ENCODE measurements at places on chromosomes 3 and 15.

- no peak for DNase-seq
Observed at GRCh38 chr3:110575702-110576101, 495.9 kb upstream of the NECTIN3 start.

- DNase-seq = no peak
Observed at GRCh38 chr3:137335478-137335877, 377.7 kb downstream of the IL20RB start.

- no peak for DNase-seq
Observed at GRCh38 chr3:16961621-16962205, 77.0 kb downstream of the PLCL2 start.

DNA sequence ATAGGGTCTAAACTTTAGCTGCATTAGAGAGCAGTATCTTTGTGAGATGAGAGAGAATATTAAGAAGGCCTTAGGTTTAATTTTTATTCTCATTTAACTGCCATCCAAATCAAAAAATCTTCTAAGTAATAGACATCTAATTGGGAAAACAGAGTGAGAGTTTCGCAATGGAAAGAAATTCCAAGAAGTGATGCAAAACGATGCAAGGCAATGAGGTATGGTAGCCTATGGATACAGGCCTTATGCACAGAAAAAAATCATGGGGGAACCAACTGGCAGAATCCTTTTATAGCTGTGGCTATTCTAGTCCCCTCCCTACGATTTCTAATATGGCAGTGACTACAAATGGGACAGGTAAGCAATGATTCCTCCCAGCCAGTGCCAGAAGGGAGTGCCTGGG lies 225.9 kb downstream of the GREM1 start:
- no peak for DNase-seq

GRCh38 chr3:131081224-131081623 lies 54.5 kb downstream of the NEK11 start:
- DNase-seq = no peak

DNA sequence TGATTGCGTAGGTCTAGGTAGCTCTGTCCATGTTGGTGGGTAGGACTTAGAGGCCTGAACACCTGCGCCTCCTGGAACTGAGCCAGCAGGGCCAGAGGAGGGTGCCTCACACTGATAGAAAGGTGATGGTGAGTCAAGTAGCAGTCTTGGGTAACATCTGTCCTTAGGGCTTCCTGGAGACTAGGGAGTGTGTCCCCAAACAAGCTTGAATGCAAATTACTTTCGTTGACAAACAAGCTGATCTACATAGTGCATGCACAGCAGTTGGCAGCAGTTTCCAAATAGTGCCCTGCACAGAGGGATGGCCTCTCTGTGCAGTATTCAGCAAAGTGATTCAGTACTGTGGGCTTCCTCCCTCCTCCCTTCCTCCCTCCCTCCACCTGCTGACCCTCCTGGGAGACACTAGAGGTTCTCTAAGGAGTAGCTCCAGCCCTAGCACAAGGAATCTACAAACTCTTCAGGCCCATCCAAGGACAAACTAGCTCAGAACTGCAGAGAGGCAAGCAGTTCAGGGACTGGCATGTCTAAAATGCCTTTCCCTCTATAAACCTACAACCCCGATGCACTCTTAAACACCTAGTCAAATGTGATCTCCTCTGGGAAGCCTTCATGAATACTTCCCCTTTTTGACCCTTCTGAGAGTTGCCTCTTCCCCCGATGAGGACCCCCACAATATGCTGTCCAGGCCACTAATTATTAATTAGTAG lies 61.0 kb downstream of the TLE3 start:
- no peak for DNase-seq
